Heart left ventricle (tissue), 16 donors: ENCODE measurements at places on chromosomes 3 and 15. TPM values are rescaled to one million over a fixed set of nuclear protein-coding genes. Genes with fewer than 3 reads are reported as not detected.

DNA sequence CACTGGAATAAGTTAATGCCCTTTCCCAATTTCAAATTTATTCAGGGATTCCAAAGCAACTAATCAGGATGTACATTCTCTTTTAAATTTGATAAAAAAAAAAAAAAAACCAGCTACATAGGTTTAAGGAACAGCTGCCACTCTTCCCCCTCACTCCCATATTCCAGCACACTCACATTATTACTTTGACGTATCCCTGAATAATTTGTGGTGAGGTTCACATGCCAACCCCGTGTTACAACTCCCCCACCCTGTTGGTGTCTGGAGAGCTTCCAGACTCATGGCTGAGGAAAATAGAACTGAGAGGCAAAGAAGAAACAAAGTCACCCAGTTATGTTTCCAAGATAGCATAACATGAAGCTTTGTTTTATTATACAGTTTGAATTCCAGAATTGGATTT, 300.5 kb upstream of the MME start:
- no peak for DNase-seq

- DNase-seq: no peak
Measured at GRCh38 chr3:120471643-120472042, 20.9 kb upstream of the FSTL1 start.

DNA sequence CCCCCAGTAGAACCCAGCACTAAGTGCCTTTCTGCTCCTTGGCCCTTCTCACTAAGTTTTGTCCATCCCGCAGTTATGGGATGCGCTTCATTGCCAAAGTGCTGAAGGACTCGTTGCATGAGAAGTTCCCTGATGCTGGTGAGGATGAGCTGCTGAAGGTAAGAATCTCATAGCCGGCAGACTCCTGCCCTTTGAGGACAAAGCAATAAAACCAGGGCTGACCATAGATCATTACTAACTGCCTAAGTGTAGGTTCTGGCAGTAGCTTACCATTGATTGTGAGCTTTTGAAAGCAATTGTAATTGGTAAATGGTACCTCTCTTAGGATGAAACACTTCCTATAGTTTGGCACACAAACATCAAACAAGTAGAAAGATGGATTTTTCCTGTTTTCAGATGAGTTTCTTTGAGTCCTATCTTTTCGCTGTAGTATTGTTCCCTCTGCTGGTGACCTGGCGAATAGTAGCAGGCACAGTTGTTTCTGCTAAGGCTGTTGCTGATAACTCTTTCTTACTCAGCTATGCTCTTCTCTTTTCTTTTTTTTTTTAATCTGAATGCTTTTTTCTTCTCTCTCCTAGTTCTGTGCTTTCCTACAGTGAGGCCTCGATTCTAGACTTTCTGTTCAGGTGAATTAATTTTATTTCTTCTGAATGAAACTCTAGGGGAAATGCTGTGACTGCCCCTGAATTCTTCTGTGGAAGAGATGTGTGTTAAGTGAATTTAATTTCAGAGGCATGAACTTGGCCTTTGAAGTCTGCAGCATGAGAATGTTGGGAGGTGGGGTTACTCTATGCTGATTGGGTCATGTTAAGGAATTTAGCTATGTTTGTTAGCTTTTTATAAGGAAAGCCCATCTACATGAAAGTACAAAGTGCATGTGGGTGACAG, 47.4 kb upstream of the CRTC3 start:
- DNase-seq: peak; percentile 23

DNA sequence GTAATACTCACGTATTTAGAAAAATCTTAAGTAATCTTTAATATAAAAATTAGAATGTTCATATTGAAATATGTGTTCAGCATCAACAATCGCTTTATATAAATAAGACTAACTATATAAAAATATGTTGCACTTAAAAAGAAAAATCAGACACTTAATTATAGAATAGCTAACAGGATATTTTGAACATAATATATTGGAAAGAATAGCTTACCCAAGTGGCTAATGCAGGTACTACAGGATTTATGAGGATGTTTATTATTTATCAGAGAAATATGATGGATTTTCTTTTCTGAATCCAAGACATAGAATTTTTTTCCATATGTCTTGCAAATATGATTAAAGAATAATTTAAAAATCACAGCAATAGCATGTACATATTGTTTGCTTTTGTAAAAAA, 567.9 kb upstream of the GBE1 start:
- no peak for DNase-seq

DNA sequence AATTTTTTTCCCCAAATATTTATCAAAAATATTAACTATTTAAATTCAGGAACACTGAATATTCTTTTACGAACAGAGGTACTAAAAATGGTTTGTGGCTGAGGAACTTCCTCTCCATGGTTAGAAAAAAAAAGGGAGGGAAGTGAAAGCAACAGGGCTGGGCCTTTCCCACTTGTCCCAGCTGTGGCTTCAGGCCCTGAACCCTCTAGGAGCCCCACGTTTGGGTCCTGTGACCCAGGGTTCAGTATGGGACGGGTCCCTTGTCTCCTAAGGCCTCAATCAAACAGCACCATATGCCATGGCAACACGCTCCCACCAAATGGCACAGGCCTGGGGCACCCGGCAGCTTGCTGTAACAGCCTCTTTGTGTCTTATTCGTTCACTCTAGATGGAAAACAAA, 32.4 kb downstream of the POC1A start:
- peak; percentile 65 for DNase-seq

DNA sequence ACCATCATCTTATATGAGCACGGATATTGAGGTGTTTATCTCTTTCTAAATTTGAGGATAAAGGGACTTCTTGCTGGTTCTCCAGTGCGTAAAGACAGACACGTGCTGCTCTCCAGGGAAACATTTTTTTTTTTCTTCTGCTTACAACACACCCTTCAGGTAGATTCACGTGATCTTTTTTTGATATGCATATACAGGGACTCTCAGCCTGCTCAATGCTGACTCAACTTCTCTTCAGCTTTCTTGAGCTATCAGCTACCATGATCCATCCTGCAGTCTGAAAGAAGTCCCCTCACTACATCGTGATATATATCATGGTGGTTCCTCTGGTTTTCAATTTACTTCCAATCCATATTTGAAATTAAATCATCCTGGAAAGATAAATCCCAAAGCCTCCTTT, 87.1 kb upstream of the SLITRK3 start:
- DNase-seq: no peak

DNA sequence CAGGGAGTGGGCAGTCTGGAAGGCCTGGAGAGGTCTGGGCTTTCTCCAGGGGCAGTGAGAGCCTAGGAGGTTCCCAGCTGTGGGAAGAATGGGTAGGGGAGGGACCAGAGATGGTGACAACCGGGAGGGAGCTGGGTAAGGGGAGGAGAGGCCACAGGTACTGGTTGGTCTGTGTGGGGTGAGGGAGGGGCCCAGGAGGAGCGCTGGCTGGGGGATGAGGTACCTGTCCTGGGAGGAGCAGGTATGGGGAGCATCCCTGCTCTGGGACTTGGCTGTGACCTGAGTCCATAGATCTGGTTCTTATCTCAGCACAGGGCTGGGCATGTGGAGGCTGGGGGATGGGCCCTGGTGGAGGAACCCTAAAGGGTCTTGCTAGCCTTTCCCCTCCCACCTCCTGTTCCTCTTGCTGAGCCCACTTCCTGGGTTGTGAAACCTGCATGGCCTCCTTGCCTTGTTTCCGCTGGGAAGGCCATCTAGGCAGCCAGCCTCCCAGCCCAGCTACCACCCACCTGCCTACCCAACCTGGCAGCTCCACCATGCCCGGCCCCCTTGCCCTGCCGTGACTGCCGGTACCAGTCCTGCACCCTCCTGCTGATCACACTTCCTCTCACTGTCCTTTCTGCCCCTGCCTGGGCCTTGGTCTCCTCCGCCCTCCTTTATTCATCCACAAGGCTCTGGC, 11.0 kb downstream of the PRKCD start:
- DNase-seq: no peak

DNA sequence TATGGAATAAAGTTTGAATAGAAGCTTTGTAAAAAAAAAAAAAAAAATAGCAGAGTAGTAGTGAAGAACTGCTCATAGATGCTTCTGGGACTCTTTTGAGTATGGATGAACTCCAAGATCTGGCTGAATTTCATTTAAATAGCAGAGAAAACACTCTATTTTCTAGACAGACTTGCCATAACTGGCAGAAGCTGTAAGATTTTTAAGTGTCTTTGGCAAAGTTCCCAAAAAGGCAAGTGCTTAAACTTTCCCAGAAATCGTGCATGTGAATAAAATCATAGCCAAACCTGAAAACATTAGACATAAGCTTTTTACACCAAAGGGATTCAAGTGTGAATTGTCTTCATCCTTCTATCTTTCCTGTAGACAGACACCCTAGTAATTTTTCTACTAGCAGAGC, 110.3 kb upstream of the MITF start:
- DNase-seq: no peak

- DNase-seq: no peak
Measured at GRCh38 chr15:92014281-92015030, 160.9 kb downstream of the SLCO3A1 start.

DNA sequence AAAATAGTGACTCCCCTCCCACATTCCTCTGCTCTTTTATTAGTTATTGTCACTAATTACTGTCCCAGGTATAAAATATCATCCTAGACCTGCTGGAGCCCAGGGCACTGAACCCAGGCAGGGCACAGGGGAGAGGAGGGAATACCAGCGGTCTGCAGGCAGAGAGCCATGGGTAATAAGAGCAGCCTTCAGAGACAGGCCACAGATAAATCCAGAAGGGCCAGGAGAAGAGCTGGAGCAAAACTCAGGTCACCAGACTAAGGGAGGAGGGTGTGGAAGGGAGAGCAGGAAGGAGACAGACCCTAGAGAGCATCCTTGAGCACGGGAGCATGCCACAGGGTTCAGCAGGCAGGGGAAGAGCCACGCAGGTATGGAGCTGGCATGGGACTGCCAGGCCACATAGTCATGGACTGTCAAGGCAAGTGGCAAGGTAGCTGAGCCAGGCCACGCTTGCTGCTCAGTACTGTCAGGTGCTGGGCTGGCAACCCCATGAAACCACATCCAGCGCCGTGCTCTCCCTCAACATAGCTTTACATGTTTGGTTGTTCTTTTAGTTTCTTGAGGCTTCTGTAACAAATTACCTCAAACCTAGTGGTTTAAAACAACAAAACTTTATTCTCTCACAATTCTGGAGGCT, 15.6 kb upstream of the CAPN3 start:
- DNase-seq: no peak

DNA sequence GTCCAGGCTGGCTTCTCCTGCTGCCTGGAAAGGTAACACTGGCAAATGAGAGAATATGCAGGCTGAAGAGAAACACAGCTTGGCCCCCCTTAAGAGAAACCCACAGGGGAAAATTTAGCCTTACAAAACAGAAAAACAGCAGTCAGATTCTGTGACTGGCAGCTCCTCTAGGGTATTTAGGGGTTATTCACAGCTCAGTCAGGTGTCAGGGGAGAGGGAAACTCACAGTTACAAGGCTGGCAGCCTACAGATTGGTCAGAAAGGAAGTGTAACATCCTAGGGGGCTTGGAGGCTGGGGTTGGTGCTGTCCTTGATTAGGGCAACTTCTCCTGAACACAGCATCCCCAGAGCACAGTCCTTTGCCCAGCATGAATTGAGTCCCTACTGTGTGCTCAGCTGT, 81.4 kb downstream of the SEMA5B start:
- no peak for DNase-seq

GRCh38 chr3:177358091-177358976, 161.1 kb upstream of the TBL1XR1 start:
- DNase-seq: peak; percentile 81

DNA sequence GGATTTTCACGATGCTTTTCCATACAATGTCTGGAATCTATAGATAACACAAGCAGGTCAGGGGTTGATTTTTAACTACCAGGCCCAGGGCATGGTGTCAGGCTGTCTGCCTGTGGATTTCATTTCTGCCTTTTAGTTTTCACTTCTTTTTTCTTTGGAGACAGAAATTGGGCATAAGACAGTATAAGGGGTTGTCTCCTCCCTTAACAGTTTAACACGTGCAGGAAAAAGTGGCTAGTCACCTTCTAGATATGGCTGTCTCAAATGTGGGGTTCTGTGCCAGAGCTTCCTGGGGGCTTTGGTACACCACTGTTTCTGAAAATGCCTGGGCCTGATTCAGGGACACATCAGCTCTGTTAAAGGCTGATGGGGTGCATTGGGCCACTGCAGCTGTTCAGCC, 7.4 kb upstream of the ZNF589 start:
- no peak for DNase-seq

GRCh38 chr15:64247906-64248541, 85.2 kb upstream of the PPIB start:
- no peak for DNase-seq

DNA sequence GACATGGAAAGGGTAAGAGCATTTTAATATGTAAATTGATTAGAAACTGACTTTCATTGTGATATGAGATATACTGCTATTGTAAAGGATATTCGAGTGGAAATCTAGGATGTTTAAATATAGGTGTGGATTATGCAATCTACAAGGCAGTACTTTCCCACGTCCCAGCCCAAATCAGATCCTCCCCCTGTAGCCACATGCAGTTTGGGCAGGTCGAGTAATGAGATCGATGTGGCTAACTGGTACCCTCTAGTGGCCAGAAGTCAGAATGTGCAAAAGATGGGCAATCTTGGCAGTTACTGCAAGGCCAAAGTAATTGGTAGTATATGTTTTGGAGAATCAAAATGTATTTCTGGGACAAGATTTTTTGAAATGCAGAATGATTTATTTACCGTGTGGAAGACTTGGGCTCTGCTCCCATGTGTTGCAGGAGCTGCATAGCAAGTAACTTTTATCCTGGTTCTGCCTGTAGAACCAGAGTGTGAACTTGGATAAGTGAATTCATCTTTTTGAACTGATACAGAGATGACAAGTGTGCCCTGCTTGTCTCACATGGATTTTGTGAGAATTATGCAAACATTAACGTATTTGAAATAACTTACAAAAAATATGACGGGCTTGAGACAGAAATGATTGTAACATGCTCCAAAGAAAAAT, 94.5 kb upstream of the ADAMTSL3 start:
- no peak for DNase-seq

GRCh38 chr3:178103140-178103539, 433.1 kb upstream of the KCNMB2 start:
- DNase-seq: no peak

DNA sequence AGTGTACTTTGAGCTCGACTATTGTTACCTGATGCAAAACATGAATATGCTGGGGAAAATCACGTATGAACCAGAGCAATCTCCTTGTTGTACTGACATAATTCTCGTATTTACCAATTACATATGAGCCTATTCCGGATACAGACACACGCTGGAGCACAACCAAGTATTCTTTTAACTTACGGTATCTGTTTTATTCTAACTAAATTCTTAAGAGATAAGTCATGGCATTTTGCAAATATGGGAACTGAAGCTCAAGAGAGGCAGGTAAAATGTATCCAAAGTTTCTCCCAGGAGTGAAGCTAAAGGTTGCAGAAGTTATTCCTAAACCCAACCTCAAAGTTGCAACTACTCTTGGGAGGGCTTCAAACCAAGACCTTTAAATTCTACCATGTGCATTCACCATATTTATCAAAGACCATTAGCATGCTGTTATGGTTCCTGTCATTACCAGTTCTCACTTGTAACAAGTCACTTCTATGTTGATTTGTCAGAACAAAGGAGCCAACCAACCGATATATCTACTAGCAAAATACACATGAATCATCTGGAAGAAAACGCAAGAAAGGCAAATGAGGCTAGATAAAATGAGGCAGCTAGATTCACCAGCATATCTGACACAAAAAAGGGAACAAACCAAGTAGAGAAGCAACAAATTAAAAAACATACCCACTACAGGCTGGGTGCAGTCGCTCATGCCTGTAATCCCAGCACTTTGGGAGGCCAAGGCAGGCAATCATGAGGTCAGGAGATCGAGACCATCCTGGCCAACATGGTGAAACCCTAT, 17.8 kb downstream of the TBL1XR1 start:
- DNase-seq: no peak

The PDHB gene
- total RNA-seq: 200 TPM

The FBN1 gene
- 24.9 TPM for total RNA-seq

The ATP13A4 gene
- total RNA-seq: not detected

The MAPKBP1 gene
- 14.8 TPM for total RNA-seq

The STAB1 gene
- total RNA-seq: 37.9 TPM

The P2RY1 gene
- 6.4 TPM for total RNA-seq
